ENCODE measurements at places on chromosomes 2 and 18.
A peak's percentile ranks its signal among the peaks of the same experiment; 100 is the strongest.

GRCh38 chr2:67904966-67905365 lies 157.8 kb downstream of the C1D start:
- no peak for DNase-seq

GRCh38 chr2:64259312-64259711 lies 115.1 kb upstream of the PELI1 start:
- DNase-seq, result no peak

- no peak for DNase-seq
These were observed 60.3 kb downstream of the MREG start for GRCh38 chr2:215952860-215953637.

DNA sequence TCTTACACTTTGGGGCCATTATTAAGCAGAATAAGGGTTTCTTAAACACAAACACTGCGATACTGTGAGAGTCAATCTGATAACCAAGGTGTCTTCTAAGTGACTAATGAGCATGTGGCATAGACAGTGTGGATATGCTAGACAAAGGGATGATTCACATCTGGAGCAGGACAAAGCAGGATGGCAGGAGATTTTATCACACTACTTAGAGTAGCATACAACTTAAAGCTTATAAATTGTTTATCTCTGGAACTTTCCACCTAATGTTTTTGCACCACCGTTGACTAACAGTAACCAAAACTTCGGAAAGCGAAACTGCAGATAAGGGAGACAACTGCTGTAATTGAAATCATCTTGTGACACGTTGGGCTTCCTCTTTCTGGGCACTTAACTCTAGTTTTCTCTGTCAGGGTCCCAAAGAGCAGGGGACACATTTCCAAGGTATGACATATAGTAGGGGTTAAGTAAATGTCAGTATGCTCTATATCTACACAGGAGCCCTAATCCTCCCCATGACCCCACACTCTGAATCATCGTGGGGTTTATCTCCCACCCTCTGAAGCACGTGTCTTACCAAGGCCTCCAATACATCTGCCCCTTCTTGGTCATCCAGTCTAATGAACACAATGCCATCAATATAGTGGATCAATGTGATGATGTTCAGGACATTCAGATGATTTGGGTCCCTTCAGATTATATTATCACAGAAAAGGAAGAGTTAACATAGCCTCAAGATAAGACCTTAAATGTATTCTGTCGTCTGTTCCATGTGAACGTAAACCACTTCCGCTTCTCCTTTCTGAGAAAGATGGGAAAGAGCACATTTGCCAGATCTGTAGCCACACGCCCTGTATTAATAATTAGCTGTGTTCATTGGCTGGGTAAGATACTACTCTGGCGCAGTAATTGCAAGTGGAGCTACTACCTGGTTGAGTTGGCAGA lies 78.7 kb downstream of the FTCDNL1 start:
- no peak for DNase-seq

GRCh38 chr18:75558790-75559189 lies 131.3 kb upstream of the SMIM21 start:
- DNase-seq, result no peak

DNA sequence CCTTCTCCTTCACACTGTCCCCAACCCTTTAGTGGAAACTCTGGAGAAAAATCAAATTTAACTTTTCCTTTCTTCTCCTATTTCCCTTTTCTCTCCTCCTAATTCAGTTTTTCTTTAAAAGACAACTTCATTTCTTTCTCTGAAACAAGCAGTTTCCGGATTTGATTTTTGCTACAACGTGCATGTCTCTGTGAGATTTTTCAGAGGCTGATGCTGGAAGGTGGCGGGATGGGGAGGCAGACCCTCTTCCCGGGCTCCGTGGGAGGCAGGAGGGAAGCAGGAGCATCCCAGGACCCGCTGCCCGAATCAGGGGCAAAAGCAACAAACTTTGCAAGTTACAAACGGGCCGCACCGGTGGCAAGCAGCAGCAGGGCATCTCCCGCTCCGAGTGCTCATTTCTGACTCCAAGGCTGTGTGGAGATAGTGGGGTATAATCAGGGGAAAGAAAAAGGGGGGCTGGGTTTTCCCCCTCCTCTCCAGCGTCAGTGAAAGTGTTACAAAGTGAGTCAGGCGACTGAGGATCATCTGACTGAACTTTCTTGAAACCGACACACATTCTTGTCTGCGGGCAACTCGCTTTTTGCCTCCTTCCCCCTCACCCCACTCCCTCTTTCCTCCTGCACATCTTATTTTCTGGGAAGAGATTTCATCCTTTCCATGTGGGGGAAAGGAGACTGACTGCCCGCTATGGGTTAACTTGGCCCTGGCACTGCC lies 6.4 kb downstream of the ZEB2 start:
- peak; percentile 68 for DNase-seq

DNA sequence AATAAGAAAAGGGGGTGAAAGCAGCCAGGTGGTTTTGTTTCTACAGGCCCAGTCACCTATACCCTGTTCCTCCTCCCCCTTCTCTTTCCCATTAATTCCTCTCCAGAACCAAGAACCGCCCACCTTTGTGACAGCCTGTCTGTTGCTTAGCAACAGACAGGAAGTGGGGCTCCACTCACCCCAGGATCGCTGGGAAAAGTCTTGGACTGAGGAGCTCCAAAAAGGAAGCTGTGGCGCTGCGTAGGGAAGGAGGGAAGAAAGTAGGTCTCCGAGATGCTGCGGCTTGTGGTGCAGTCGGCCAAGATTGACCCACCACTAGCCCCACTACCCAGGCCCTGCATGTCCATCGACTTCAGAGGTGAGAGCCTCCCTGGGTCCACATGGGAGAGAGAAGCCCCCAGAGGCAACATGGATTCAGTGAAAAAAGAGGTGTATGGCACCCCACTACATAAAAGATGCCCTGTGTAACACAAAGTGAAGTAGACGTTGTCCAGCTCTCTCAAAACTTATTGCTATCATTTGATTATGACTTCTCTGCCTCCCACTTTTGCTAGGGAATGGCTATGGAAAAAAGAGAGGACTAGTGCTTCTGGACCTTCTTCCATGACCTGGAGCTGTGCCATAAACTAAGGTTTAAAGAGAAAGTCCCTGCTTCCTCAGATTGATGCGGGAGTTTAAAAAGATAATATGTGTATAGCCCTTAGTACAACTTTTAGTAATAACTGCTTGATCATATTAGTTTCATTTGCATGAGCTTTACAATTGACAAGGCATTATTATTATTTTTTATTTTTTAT lies at the start of gene FER1L5:
Gene FER1L5, plus strand, starts transcription at position 201 of the 797 bp plus-strand sequence. Its CDS starts 73 bp downstream, at position 274.
- DNase-seq, result no peak

DNA sequence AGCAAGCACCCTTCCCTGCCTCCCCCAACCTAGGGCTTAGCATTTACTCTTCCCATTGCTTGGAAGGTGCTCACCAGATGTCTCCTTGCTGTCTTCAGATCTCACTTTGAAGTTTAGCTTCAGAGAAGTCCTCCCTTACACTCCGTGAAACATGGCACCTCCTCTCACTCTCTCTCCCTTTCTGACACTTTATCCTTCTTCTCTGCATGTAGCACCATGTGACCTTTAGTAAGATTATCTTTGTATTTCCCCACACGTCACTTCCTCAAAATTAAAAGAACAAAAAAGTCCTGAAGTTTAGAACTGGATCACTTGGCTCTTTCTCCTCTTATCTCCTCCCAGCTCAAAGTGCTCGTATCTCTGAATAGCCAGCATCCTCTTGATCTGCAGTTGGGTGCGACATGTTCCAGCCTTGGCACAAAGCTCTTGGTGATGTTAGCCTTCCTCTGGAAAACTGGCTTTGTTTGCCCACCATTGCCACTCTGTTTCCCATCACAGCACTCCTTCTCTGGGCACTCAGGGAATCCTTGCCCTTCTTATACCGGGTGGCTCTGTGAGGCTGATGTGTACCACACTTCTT lies 40.6 kb upstream of the EPAS1 start:
- no peak for DNase-seq

GRCh38 chr2:69416147-69416546 lies 21.1 kb downstream of the NFU1 start:
- no peak for DNase-seq

DNA sequence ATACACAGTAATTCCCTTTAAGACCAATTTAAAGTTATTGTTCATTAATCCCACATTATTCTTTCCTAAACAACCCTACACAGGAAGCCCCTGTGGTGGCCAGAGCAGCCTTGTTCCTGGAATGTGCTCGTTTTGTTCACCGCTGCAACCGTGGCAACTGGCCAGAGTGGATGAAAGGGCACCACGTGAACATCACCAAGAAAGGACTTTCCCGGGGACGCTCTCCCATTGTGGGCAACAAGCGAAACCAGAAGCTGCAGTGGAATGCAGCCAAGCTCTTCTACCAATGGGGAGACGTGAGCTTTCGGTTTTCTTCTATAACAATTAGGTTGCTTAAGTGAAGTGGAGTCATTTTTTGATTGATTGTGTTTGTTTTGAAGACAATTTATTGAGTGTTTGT lies 101.0 kb downstream of the UNC80 start:
- DNase-seq, result peak; percentile 75

GRCh38 chr2:26279886-26280285 lies 35.1 kb downstream of the HADHB start:
- no peak for DNase-seq

DNA sequence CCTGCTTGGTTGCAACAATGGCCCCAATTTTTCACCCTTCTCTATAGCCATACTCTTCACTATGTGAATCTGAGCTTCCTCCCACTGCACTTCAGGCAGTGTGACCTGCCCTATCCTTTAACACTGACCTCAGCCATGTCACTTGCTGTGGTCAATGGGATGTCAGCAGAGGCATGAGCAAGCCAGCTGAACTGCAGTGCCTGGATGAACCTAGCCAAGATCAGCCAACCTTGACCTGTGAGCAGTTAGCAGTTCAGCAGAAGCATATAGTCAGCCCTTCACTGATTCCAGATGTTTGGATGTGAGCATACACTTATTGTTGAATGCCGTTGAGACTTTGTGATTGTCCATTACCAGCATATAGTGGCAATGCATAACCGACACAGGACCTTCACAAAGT lies 63.4 kb upstream of the BOD1L2 start:
- no peak for DNase-seq

DNA sequence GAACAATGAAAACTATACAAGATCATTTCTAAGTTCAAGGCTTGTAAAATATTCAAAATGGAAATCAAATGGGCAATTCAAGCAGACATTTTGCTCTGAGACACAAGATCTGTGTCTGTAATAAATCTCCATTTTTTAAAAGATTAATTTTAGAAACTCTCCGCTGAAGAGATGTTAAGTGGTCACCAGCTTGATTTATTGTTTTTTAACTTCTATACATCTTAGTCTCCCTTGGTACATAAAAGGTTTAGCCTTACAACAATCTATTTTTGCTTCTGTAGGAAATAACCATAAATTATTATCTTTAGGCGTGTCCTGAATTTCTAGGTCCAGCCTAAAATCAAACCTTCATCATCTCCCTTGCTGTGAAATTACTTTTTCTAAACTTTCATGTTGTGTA lies 553.6 kb downstream of the NRXN1 start:
- DNase-seq, result no peak

GRCh38 chr2:64751286-64752260 lies 97.9 kb upstream of the SERTAD2 start:
- peak; percentile 100 for DNase-seq

DNA sequence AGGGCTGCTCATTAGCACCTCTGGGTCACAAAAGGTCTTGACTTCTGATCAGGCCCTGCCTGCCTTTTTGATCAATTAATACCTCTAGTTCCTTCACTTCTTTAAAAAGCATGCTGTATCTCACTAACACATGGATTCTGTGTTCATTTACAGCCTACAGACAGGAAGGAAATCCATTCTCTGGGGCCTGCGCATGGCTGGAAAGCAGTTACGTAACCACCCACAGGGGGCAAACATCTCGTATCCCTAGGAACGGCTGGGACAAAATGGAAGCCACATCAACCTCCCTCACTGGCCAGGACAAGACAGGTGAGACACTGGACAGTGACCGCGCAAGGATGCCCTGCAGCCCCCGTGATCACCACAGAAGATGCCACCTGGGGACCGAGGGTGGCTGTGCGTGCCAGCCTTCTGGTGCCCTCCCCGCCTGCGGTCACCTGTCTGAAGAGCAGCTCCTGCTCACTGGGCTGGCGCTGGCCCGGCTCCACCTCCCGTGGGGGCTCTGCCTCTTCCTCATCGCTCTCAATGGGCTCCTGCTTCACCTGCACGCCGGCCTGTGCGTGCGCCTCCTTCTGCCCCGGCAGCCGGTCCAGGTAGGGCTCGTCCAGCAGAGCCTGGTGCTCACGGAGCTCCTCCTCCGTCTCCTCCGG lies 266.9 kb downstream of the TWIST2 start:
- no peak for DNase-seq
